ENCODE measurements at places on chromosomes 2 and 18.

GRCh38 chr2:86065512-86065911 lies 40.2 kb downstream of the POLR1A start:
- no peak for DNase-seq

- DNase-seq, result no peak
Observed at GRCh38 chr18:48021273-48021914, 90.9 kb upstream of the SMAD2 start.

- DNase-seq, result no peak
Observed at GRCh38 chr2:226888971-226889370, 53.1 kb downstream of the RHBDD1 start.

- DNase-seq, result no peak
Observed at GRCh38 chr18:8711736-8712135, 6.4 kb downstream of the MTCL1 start.

GRCh38 chr2:227397562-227397961 lies 9.8 kb upstream of the SCYGR1 start:
- DNase-seq, result no peak

GRCh38 chr2:29110916-29111535 lies 4.2 kb upstream of the CLIP4 start:
- no peak for DNase-seq

GRCh38 chr18:36211612-36212065 lies 24.3 kb downstream of the MOCOS start:
- DNase-seq, result no peak

- no peak for DNase-seq
Observed at GRCh38 chr2:225158360-225158759, 116.1 kb upstream of the DOCK10 start.

DNA sequence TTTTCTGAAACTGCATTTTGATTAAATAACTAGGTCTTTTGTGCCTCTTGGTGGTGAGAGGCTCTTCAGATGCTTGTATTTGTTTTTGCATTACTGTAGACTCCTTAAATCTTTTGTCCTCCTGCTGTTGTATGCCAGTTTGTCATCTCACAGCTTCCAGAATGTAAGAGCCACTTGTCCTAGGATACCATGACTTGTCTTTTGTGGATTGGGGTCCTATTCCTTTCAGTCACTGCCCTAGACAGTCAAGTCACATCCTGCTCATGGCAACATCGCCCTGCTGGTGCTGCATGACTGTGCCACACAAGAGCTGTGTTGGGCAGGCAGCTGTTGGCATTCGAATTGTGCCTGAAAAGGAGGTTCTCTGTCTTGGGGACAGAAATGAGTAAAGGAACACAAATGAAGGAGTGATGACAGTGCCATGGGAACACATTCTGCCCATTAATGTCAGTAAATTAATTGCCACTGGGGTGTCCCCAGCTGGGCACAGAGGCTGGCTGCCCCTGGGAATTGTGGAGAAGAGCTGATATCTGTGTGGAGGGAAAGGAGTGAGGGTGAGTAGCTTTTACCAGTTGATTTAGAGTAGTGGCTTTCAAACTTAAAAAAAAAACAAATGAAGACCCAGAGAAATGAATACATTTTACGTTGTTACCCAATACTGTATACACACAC lies 140.3 kb downstream of the ARL6IP6 start:
- no peak for DNase-seq

DNA sequence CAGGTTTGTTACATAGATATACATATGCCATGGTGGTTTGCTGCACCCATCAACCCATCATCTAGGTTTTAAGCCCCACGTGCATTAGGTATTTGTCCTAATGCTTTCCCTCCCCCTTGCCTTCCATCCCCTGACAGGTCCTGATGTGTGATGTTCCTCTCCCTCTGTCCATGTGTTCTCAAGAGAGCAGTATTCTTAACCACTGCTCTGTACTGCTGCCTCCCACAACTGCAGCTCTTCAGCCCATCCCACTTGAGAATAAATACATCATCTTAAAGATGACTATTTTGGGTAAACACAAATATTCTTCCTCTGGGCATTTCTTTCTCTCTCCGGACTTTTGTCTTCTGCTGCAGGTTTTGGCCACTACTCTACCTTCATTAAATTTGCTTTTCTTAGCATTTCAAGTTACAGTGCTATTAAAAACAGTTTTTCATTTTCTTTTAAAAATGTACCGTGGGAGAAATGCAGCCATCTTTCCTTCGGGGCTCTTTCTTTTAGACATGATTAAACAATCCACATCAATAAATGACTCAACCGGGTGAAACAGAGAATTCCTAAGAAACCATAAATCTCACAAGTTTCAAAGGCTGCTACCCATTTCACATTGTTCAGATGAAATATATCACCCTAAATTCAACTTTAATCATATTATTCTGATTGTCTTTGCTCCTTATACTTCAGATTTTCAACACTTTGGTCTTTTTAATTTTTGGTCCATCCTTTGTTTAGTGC lies 323.4 kb downstream of the GALNT13 start:
- no peak for DNase-seq

- DNase-seq, result no peak
Observed at GRCh38 chr2:145777297-145777696, 1257.4 kb upstream of the ZEB2 start.

DNA sequence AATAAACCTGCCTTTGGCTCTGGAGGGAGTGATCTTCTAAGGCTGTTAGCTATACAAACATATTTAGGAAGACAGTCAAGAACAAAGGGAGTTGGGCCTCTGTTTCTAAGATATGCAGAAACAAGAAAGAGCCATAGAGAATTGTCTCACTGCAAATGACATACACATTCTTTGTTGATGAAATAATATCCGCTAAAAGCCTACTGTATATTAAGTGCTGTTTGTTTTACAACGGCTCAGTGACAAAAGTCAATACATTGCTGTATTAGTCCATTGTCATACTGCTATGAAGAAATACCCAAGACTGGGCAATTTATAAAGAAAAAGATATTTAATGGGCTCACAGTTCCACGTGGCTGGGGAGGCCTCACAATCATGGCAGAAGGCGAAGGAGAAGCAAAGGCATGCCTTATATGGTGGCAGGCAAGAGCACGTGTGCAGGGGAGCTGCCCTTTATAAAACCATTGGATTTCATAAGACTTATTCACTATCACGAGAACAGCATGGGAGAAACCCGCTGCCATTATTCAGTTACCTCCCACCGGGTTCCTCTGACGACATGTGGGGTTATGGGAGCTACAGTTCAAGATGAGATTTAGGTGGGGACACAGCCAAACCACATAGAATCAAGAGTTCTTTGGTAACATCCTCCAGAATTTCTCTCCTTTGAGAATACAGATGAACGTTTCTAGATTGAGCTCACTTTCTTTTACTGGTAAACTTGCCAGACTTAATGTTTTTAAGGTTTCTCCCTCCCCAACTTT lies 157.8 kb downstream of the PIK3C3 start:
- no peak for DNase-seq

DNA sequence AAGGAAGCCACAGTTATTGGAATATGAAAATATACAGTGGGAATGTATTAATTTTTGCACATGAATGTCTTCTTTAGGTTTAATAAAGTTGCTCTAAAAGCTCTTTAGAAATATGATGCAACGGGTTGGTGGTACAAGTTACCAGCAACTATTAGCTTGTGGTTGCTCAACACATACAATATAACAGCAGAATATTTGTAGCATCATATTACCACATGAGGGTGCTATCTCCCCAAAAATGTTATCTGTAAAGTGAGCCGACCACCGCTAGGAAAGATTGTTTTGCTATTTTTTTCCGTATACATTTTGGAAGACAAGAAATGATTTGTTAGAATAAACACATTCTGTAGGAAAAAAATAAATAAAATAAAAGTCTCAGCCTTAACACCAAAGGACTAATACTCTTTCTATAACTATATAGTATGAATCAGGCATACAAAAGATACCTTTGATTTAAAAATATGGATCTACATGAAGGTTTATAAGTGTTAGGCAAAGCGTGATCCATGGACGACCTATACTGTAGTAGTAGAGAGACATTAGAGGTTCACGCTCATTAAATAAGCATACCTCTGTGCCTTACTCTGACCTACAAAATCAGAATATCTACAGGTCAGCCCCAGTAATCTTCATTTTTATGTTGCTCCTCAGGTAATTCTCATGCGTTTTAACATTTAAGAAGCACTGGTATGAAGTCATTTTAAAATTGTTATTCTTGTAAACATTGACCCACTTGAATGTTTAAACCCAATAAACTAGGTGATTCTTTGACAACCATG lies 1110.6 kb upstream of the ACVR2A start:
- peak; percentile 50 for DNase-seq

DNA sequence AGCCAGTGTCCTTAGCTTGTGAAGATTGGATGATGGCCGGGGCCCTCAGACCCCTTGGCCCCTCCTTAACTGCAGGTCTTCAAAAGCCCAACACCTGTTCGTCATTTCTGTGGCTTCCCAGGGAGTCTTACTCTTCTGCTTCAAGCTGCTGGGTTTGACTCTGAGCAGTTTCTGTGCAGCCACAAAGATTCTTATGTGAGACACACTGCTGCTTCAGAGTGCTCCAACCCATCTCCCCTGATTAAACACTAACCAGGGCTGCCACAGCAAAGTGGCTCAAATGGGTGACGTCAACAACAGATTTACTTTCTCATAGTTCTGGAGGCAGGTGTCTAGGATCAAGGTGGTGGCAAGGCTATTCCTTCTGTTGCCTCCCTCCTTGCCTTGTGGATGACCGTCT lies 40.8 kb downstream of the TSN start:
- no peak for DNase-seq

GRCh38 chr18:77405096-77405495 lies 155.4 kb downstream of the GALR1 start:
- DNase-seq, result no peak

DNA sequence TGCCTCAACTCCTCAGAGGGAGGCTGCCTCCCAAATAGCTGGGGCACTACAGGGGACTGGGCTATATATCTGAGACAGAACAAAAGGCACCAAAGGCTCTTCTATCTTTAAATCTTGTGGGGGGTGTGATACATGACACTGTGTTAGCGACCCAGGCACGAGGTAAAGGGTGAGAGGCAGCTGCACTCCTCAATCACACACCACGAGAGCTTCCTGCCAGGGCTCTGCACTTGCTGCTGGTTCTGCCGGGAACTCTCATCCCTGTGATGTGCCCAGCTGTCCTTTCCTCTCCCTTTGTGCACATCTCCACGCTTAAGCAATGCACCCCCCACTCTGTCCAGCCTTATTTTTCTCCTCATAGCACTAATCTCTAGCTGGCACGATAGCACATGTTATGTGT lies 32.4 kb downstream of the NPC1 start:
- DNase-seq, result no peak

GRCh38 chr2:134975281-134976009 lies 56.8 kb downstream of the CCNT2 start:
- DNase-seq, result no peak

- no peak for DNase-seq
Observed at GRCh38 chr2:46073540-46074046, 223.6 kb upstream of the EPAS1 start.

GRCh38 chr18:32980896-32981295 lies 208.1 kb upstream of the KLHL14 start:
- DNase-seq, result no peak

GRCh38 chr2:143935482-143935752 lies 584.5 kb downstream of the ZEB2 start:
- no peak for DNase-seq

DNA sequence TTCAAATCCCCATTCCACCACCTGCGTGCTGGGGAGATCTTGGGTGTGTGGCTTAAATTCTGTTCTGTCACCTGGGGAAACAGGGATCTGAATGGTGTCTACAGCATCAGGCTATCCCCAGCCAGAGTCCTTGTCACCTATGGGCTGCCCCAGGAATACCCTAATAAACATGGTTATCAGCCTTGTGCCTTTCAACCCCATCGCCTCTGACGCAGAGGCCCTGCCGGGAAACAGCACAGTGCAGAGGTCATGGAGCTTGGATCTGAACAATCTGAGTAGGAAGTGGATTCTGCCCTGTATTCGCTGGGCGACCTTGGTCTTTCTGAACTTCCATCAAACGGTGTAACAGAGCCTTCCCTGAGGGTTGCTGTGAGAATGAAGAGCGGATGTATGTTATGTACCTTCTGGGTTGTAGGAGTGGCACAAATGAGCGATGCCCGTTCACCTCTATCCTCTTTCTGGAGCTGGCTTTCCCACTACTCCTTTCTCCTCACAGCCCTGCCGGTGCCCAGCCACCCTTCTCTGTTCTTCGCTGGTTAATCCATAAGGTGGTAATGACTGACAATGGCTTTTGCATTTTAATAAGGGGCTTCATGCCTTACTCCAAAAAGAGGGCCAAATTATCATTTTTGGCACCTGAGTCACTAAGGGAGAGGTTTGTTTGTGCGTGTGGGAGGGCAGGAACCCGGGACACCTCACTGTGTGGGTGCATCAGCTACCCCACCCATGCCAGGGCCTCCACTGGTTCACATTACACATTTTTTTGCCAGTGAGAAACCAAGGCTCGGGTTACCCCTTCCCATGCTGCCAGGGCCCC lies 256.5 kb downstream of the MYCN start:
- no peak for DNase-seq

- DNase-seq, result no peak
Observed at GRCh38 chr2:188068093-188068492, 223.6 kb upstream of the GULP1 start.

GRCh38 chr2:211741966-211742365 lies 796.6 kb downstream of the ERBB4 start:
- DNase-seq, result no peak

- DNase-seq, result no peak
Observed at GRCh38 chr2:25808006-25808383, 70.3 kb downstream of the ASXL2 start.

DNA sequence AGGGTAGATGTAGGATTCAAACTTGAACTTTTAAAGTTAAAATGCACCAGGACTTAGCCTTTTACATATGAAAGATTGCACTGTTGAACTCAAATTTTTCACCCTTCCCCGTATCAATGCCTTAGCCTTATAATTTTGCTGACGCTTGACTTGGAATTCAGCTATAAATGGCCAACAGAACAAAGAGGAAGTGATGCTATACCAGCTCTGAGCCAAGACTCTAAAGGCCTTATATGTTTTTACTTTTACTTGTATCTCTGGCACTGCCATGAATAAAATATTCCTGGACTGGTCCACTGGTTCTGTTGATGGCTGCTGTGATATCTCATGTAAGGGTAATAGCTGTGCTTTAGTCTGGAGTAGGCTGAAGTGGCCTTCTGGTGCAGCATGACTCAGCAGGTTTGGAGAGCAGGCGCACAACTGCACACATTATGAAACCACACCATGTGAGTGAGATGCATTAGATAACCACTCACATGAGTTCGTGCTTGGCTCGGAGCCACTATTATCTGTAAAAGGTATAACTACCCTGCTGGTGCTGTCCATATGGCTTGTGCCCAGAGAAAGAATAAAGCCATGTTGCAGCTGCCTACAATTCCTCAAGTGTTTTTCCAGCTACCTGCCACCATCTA lies 8.4 kb upstream of the IER3IP1 start:
- DNase-seq, result no peak

DNA sequence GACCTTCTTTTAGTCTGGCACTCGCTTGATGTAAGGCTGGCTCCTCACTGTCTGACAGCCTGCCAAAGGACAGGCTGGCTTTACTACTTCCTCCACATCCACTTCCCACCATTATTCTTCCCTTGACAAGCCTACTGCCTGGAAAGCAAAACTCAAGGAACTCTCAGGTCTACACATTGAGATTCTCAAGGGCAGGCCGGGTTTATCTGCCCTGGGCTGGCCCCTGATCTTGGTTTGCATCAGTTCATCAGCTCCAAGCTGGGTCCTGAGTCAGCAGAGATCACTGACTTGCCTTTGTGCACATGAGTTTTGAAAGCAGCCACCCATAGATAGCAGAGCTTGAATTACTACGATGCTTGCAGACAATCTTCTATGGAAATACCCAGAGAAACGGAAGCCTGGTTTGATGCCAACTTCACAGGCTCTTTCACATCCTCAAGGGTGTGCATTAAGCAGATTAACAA lies 53.9 kb downstream of the KCTD18 start:
- no peak for DNase-seq

Data from iPS-NIHi11 (cell line).